ENCODE measurements at places on chromosomes 4 and X.

DNA sequence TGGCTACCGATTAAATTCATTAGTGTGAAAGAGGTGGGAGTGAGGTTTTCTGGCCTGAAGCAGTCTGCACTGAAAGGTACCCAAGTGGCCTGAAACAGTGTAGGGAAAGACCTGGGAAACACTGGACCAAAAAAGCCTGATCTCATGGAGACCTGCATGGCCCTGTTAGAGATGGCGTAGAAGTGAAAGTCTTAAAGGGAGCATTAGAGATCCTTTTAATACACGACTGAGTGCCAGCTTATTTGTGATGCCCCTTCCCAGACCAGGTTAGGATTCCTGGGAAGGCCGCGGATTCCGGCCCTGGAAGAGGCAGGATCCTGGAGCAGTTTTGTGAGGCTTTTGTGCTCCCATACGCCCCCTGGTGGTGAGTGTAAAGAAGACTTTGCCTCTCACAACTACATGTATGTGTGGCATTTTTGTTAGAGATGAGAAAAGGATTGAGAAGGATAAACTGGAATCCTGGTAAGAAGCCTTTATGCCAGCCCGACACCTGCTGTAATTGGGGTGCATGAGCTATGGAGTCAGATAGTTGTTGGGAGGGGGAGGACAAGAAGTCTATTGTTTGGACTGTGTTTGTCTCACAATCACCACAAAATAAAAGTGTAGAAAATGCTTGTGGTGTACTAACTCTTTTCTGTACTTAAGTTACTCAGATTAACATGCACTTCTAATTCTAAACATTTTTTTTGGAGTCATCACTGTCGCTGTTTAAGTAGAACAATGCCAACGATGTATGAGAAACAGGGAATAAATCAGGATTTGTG lies 54.0 kb downstream of the JADE1 start:
- peak; percentile 83 for DNase-seq

- DNase-seq = no peak
Measured at GRCh38 chr4:111269439-111269838, 646.6 kb upstream of the PITX2 start.

- DNase-seq = no peak
Measured at GRCh38 chr4:85713005-85713404, 238.1 kb downstream of the ARHGAP24 start.

GRCh38 chrX:153443476-153444332 lies 2.2 kb downstream of the TREX2 start:
- no peak for DNase-seq

DNA sequence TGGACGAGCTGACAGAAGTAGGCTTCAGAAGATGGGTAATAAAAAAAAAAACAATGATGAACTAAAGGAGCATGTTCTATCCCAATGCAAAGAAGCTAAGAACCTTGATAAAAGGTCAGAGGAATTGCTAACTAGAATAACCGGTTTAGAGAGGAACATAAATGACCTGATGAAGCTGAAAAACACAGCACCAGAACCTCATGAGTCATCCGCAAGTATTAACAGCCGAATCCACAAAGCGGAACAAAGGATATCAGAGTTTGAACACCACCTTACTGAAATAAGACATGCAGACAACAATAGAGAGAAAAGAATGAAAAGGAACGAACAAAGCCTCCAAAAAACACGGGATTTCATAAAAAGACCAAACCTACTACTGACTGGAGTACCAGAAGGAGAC lies 10.5 kb downstream of the NELFA start:
- no peak for DNase-seq

DNA sequence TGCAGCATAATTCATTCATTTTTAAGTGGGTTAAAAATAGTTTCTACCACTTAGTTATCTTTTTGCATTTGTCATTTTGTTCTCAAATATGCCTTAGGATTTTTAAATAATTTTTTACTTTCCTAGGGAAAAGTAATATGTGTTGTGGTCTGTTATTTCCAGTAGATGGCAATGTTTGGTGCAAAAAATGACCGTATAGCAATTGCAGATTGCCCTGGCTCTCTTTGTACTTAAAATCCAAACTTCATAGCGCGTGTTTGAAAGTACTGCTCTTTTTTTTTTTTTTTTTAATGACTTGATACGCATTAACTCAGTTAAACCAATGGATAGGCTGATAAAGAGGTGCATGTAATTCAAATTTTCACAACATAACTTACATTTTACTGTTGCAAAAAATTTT lies 74.4 kb upstream of the RBMX start:
- DNase-seq = peak; percentile 15

- DNase-seq = no peak
Measured at GRCh38 chr4:186693159-186693815, 30.4 kb downstream of the FAT1 start.

GRCh38 chrX:121308276-121308805 lies 260.9 kb downstream of the GLUD2 start:
- DNase-seq = peak; percentile 5

GRCh38 chr4:3196670-3197359 lies 52.1 kb upstream of the MSANTD1 start:
- DNase-seq = no peak

- no peak for DNase-seq
Measured at GRCh38 chr4:185463541-185463940, 8.0 kb downstream of the CCDC110 start.

DNA sequence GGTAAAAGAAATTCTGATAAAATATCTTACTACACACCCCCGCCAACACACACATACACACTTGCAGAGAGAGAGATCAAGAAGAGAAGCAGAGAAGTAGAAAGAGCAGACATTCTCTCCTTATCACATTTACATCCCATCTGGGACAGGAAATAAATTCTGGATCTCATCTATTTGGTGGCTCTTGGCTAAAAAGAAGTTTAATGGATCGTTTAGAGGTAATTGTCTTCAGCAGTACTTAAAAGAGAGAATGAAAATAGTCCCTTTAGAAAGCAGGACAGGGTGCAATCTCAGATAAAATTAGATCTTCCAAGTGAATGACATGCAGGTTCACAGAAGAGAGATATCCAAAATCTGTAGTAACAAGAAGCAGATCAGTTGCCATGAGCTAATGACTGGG lies 1392.5 kb downstream of the RAPGEF2 start:
- no peak for DNase-seq

GRCh38 chrX:118560489-118560888 lies 64.9 kb downstream of the DOCK11 start:
- DNase-seq = no peak

DNA sequence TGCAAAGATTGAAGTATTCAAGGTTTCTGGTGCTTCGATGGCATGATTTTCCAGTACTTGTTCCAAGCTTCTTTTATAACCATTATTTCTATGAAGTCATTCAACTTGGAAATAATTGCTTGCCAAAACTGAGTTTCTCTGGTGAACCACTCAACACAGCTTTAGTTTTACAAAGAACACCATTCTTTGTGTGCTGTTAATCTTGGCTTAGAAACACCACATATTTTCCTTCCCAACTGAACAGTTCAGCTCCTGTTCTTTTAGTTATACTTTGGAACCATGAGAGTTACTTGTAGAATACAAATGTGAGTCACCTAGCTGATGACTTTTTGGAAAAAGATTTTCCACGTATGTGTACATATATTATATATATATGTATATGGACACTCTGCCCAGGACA lies 32.7 kb downstream of the TMEM47 start:
- no peak for DNase-seq

DNA sequence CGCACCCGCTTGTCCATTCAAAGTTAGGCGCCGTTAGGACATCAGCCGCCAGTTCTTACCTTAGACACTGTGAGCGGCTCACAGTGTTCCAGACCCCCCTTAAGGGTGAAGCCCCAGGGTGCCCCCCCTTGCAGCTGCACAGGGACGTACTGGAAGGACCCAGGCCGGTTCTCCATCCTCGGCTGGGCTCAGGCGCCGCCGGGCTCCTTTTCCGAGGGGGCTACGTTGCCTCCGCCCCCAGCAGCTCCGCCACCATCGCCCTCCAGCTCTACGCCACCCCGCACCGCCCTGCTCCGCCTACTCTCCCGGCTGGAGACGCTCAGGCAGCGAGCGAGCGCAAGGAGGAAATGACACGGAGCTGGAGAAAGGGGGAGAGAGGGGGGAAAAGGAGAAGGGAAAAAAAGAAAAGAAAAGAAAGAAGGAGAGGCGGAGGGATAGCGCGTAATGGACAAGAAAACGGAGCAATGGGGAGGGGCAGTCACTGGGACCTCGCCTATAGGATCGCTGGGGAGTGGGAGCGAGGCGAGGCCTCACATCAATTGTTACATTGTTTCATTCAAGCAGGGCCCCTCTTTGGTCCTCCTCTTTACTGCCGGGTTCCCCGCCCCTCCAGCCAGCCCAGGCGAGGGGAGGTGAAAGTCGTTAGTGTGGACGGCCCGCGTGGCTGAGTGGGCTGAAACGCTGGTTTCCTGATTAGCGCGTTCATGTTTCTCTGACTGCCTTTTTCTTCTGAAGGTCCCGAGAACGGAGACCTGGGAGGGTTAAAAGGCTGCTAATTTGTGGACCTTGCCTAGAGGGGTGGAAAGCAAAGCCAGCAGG lies at the start of gene SHROOM4:
SHROOM4 (minus strand) TSS at position 352 of the 819 bp plus-strand sequence; CDS start at position 176, 176 bp downstream.
- DNase-seq = peak; percentile 31

- DNase-seq = no peak
Measured at GRCh38 chr4:20318909-20319277, 67.2 kb downstream of the SLIT2 start.

DNA sequence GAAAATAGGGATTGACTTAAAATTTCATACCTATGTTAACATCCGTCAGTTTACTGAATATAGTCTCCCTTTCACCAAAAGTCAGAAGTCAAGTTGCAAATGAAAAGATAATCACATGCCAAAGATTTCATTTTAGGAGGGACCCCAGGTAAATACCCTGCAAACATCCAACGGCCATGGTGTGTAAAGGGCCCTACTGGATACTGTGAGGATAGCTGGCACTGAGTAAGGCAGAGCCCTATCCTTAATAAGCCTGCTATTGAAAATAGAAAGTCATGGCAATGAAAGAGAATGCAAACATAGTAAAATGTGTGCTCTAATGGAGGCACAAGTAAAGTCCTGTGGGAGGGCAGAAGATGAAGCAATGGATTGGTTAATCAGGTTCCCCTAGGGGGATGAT lies 20.9 kb downstream of the STK26 start:
- no peak for DNase-seq

DNA sequence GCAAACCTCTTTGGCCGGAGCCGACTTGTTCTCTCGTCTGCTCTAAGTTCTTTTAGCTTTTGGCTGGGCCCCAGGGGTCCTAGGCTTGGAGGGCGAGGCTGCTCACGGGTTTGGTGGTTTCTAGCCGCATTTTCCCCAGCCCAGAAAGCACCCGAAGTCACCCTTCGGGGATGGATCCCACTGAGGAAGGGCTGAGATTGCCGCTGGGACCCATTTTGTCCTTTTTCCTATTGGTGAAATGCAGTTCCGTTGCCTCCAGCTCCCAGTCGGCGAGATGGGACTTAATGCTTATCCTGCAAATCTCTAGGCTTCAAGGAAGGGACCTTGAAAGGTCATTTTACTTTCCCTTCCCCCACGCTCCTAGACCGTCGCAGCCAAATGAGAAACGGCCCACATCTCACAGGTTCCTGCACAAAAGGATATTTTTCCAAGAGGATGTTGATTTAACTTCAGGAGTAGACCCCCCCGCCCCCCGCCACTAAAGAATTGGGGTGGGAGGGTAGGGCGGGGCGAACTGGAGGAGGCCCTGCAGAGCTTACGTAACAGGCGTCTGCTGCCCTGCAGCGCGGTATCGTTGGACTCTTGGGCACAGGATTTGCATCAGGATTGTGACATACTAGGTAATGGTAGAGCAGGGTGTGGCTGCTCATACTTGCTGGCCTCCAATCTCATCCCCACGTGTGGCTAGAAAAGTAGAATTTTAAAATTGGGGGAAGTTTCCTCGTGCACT lies 564 bp downstream of the PGK1 start:
- DNase-seq = no peak

- DNase-seq = no peak
Measured at GRCh38 chrX:18174971-18175370, 45.7 kb downstream of the BEND2 start.

DNA sequence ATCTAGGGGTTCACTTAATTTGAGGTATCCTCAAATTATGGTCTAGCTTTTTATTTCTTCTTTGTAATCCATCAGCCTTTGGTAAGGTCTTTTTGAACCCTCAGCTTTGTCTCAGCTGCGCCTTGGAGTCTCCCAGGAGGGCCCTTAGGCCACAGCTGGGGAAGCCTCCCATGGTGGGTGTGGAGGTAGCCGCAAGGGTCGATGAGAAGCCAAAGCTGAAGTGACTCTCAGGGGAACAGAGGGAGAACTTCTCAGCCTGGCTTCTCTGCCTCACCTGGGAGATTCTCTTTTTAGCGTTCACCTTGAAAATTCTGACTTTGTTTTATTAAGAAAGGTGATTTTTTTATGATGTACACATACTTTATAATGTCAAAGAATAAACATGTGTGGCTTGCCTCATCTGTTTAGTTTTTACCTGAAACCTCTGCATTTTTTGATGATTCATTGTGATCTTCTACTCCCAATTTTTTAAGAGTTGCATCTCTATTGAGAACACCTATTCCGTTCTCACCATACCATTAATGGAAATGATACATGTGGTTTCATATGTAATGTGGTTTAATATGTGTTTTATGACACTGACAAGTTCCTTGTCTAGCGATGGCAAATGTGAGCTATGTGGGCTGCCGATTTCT lies 25.6 kb upstream of the SLC25A4 start:
- DNase-seq = no peak

DNA sequence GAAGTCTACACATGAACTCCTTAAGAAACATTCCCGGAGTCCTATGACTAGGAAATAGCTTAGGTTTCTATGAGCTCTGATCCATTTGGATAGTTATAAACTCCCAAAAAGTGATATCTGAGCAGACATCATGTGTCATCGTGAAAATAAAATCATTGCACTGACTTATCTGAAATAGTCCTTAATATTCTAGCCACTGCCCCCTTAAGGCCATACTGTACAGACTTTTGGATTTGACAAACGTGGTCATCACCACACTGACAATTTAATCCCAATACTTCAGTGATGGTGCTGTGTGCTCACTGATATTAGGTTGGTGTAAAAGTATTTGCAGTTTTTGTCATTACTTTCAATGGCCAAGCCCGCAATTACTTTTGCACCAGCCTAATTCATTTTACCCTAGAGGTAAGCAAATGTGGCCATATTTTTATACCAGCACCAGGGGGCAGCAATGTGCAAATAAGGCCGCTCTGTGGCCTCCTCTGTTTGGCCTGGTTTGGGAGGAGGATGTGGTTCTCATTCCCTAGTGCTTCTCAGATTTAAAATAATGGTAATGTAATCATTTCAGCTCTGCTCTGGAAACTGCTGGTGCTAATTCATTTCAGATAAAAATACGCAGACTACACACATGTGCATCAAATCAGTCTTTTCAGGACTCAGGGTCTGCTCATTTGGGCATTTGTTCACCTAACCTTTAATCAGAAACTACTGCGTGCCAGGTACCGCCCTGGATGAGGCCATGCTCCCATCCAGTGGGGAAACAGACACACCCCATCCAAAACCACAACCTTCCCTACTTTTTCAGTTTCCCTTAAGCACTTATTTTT lies 196.4 kb upstream of the C1QTNF7 start:
- DNase-seq = peak; percentile 71
